ENCODE measurements at places on chromosomes 7 and 10.

DNA sequence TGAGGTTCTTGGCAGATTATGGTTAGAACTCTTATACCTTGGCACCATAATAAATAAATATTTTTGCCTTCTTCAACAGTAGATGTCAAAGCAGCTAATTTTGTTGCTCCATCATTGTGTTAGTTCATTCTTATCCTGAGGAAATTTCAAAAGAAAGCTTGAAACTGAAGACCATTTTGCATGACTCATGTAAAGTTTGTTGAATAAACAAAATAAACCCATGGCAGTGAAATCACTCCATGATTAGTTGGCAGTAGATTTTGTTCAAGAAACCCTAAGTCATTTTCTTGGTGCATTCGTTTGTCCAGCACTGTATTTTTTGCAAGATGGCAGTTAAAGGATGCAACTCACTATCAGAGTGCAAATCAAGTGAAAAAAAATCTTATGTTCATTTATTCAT is 91.6 kb downstream of the HECW1 start:
- DNase-seq: no peak

DNA sequence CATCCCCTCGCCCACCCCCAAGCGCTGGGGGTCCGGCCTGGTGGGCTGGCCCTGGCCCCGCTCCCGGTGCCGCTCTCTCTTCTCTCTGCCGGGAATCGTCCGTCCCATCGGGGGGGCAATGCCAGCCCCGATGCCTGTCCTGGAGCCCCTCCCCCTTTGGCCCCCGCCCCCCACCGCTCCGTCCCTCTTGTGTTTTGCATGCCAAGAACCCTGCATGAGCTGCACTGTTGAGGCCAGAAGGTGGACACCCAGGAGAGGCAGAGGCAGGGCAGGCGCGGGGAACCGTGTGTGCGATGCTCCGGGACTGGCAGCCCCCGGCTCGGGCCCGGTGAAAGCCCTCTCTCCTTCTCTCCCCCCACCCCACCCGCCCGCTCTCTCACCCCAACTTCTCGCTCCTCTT is 22.1 kb upstream of the HSPB1 start:
- DNase-seq: no peak

GRCh38 chr10:9709849-9710248 is 1307.8 kb upstream of the CELF2 start:
- DNase-seq: no peak

DNA sequence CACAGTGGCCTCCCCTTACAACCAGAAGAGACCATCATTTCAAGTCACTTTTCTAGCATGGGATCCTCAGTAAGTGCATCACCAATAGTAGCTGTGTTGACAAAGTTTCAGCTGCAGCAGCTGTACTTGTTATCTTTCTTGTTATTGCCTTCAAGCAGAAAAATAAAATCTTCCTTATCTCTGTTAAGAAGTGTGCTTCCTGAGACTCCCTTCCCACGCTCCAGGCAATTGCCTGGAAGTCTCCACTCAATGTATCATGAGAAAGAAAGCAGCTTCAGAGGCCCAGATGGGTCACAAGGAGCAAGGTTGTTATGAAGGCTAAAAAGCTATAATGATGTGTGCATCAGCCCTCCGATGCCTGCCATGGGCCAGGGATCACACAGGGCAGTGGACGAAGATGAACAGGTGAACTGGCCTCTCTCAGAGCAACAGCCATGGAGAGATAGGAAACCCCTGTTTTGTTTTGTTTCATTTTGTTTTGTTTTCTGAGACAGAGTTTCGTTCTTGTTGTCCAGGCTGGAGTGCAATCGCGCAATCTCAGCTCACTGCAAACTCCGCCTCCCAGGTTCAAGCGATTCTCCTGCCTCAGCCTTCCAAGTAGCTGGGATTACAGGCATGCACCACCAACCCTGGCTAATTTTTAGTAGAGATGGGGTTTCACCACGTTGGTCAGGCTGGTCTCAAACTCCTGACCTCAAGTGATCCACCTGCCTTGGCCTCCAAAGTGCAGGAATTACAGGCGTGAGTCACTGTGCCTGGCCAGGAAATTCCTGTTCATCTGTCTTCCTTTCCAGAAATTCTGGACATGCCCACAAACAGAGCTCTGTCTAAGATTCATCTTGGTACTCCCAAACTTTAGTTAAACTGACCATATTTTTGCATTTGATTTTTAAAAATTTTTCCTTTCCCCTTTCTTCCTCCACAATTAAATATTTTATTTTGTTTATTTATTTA is 340.5 kb downstream of the TNS3 start:
- DNase-seq: no peak

DNA sequence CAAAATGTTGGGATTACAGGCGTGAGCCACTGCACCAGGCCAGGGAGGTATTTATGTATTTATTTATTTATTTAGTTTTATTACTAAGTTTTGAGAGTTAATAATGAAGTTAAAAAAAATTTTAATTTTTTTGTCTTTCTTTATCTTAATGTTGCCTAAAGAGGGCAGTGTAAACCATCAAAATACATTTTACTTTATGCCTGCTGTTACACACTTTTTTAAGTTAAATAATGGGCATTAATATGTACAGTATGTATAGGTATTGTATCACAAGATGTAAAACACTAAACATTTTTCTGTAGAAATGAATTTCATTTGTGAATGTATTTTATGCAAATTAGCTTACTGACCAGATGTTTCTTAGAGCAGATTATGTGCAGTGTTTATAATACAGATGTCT is 129.4 kb downstream of the AASS start:
- DNase-seq: no peak

GRCh38 chr7:151590071-151590849 is 70.6 kb upstream of the RHEB start:
- DNase-seq: no peak

DNA sequence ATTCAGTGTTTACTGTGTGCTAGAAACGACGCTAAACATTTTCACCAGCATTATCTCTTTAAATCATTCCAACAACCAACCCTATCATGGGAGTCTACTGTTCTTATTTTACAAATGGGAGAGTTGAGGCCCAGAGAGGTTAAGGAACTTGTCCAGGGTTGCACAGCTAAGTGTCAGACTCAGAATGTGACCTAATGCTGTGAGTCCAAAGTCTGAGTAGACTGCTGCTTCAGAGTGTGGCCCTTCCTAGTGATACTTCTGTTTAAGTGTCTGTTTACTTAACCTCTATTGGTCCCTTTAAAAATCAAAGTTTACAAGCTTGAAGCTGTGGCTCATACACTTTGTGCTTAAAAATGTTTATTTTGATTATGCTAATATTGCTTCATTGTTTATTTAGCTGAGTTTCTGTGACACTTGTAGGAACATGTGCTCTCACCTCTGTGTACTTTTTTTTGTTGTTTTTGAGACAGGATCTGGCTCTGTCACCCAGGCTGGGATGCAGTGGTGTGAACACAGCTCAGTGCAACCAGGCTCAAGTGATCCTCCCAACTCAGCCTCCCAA is 84.4 kb upstream of the SYPL1 start:
- no peak for DNase-seq

GRCh38 chr10:113957013-113957412 is 86.7 kb upstream of the ADRB1 start:
- no peak for DNase-seq

DNA sequence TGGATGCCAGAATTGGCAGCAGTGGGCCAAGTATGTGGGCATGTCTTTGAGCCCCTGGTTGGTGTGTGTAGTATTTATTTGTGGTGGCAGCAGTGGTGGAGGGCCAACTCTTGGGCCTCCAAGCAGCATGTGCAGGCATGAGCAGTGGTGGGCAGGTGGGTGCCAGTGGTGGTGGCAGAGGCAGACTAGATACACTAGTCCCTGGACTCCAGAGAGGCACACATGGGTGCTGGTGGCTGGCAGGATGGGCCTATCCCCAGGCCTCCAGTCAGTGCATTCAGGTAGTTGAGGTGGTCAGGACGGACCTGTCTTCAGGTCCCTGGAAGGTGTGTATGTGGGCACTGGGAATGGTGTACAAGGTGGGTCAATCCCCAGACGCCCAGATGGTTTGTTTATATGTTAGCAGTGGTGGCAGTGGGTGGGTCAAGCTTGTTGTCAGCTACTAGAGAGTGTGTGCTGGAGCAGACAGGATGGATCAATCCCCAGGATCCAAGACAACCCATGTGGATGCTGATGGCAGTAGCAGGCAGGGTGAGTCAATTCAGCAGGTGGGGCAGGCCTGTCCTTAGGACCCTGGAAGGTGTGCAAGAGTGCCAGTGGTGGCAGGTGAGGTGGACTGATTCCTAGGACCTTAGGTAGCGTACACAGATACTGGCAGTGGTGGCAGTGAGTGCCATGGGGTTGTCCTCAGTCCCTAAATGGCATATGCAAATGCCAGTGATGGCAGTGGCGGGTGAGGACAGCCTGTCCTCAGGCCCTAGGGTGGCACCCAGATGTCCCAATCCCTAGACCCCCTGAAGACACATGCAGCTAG is 294.3 kb downstream of the RPS24 start:
- DNase-seq: no peak

DNA sequence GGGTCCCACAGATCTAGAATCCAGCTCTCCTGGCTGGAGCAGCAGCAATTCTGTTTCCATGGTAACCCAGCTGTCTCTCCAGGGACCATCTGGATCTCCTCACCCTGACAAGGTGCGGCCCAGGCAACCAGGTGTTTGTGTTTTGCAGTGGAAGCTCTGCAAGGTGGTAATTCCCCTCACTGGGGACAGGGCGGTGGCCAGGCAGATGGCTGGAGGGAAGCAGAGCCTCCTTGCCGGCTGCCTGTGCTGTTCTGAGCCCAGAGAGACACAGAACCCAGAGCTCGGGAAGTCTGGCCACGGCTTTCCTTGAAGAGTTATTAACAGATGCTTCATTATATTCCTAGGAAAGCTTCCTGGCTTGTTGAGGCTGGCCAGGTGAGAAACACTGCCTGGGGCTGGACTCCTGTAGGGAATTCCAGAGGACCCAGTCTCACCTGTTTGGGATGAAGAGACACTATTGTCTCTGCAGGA is 118.2 kb upstream of the PPIF start:
- DNase-seq: no peak

DNA sequence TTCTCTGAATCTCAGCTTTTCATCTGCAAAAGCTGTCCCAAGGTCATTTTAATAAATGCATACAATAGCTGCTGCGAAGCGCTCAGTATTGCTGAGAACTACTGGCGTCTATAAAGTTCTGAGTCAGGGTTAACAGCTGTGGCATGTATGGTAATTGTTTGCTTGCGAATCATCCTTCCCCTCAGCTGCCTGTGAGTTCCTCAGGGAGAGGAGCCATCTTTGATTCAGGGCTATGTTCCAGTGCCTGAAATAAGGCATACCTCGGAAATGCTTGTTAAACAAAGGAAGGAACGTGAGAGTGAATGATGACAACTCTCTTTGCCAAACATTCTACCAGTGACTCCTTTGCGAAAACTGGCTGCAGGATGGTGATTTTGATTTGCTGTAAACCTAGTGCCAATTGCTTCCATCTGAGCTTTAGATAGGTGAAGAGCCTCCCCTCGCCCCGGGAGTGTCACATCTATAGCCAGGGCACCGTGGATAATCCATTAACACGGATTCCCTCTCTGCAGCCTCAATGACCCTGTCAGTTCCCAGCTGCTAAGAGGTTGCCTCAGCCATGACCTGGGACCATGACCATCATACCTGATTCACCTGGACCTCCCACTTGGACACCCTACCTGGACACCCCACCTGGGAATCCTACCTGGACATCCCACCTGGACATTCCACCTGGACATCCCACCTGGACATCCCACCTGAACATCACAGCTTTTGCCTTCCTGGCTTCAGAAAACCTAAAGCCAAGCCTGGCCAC is 39.6 kb downstream of the GPRIN2 start:
- DNase-seq: no peak

- no peak for DNase-seq
Measured at GRCh38 chr10:6704896-6705295, 124.8 kb upstream of the PRKCQ start.

All from CD8-positive, alpha-beta T cell (primary cell).